ENCODE measurements at places on chromosomes 6 and 20.

DNA sequence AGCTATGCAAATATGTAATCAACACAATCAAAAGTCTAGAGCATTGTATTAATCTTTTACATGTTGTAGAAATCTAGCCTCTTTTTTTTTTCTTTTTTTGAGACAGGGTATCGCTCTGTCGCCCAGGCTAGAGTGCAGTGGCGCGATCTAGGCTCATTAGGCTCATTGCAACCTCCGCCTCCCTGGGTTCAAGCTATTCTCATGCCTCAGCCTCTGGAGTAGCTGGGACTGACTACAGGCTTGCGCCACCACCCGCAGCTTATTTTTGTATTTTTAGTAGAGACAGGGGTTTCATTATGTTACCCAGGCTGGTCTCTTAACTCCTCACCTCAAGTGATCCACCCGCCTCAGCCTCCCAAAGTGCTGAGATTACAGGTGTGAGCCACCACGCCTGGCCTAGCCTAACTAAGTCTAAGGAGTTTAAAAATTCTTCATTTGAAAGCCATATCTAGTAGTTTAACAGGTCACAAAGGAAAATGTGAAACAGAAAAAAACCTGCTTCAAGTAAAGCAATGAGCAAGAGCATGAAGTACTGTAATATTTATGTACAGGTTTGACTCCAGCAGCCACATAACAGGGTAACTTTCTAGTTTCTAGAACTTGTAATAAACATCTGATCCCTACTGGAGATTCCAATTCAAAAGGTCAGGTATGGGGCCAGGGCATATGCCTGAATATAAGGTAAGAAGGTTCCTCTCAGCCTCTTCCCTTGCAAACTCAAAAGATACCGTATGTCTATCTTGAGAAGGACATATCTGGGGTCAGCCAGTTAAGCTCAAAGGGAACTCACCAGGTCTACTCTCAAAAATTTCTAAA is 4.4 kb downstream of the CPNE1 start:
- DNase-seq = no peak

DNA sequence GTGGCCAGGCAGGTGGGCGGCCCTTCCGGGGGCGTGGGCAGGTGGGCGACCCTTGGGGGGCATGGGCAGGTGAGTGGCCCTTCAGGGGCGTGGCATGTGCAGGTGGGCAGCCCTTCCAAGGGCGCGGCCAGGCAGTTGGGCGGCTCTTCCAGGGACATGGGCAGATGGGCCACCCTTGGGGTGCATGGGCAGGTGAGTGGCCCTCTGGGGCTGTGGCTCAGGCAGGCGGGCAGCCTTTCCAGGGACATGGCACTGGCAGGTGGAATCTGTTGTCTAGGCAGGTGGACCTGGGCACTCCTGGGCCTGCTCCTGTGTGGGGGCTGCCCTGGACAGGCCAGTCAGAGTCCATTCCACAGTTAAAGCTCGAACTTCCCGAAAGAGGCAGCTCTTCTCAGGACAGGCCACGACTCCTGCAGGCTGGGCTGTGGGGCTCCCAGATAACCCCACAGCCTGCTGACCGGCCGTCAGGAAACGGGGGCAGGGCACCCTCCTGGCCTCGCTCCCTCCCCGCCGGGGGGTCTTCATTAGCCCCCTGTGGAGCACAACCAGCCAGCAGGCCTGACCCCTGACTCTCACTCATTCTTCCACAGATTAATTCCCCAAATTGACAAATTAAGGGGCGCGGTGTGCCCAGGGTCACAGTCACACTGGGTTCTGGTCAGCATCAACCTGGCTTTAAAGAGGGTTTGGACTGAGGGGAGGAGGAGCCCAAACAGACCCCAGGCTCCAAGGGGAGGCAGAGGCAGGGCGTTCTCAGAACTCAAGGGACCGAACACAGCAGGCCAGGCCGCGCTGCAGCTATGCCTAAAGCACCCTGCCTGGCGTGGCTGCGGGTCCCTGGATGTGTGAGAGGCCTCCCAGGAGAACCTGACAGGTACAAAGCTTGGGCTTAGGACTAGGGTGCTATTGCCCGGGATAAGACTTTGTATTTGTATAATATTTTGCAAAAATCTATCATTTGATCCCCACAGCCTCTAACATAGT is 130.0 kb downstream of the DLL1 start:
- no peak for DNase-seq

DNA sequence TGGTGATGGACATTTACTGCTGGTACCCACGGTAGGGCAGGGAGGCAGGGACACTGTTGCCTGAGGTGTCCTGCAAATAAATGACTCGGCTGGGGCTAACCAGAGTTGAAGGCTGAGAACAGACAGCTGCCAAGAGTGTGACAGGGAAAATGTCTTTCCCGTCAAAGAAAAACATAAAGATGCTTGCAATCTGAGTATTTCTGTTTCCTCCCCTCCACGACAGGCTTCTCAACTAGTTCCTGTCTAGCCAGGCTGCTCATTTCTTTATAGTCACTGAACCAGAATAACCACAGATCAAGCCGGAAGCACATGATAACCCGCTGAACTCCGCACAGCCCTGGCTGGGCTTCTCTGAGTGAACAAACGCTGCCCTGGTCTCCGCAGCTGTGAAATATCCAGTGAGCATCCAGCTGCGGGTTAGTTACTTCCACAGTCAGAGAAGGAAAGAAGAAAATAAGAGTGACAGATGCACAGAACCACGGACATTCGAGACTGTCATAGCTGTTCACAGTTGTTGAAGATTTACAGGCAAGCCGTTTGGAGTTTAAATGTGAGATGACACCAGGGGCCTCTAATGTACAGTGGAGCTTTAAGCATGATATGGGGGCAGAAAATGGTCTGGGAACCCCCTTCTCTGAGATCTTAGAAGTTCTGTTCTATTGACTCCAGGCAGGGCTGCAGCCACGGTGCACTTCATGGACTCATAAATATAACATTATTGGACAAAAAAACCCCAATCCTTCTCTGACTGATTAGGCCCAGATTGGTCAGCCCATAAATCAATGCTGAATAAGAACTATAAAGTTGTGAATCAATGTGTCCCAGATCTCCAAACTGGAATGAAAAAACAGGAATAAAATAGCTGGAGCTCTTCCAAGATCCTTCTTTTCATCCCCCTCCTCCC is 299.9 kb upstream of the SUPT3H start:
- no peak for DNase-seq

GRCh38 chr6:12102350-12102749 is 90.2 kb downstream of the HIVEP1 start:
- no peak for DNase-seq

- no peak for DNase-seq
These were observed 11.0 kb upstream of the KIF13A start for GRCh38 chr6:17998442-17998841.

DNA sequence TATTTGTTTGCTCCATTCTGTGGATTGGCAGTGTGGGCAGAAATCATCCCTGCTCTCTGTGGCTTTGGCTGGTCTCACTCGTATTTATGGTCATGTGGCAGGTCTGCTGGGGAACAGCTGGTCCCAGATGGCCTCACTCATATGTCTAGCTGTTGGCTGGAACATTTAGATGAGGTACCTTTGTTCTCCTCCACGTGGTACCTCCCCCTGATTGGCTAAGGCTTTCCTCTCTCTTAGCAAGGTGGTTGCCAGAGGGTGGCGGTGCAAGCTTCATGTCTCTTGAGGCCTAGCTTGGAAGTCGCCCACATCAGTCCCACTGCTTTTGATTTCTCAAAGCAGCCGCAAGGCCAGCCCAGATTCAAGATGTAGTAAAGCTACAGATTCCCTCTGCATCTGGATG is 348.5 kb upstream of the BTBD3 start:
- no peak for DNase-seq

- no peak for DNase-seq
These were observed 115.0 kb upstream of the CHD6 start for GRCh38 chr20:41733151-41733550.

GRCh38 chr20:32556312-32557184 is 28.6 kb downstream of the NOL4L start:
- DNase-seq = no peak

GRCh38 chr6:56628105-56628504 is 14.6 kb downstream of the DST start:
- no peak for DNase-seq

- DNase-seq = no peak
These were observed 87.5 kb downstream of the DACT2 start for GRCh38 chr6:168232062-168232461.

DNA sequence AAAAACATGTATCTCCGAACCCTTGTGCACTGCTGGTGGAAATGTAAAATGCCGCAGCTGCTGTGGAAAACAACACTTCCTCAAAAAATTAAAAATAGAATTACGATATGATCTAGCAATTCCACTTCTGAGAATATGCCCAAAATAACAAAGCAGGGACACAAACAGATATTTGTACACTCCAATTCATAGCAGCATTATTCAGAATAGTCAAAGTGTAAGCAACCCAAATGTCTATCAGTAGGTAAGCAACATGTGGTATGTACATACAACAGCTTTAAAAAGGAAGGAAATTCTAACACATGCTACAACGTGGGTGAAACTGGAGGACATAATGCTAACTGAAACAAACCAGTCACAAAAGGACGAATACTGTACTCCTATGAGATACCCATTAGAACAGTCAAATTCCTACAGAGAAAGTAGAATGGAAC is 5.7 kb upstream of the RAB5IF start:
- no peak for DNase-seq

DNA sequence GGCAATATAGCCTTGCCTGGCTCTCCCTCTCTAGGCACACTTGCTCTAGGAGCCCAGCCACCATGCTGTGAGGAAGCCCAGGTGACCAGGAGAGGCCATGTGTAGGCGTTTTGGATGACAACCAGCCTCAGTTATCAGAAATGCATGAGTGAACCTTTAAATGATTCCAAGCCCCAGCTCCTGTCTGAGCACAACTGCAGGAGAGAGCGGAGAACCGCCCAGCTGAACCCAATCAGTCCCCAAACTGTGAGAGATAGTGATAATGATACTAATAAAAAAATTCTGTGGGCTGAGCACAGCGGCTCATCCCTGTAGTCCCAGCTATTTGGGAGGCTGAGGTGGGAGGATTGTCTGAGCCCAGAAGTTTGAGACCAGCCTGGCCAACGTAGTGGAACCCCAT is 83.8 kb upstream of the TOX2 start:
- no peak for DNase-seq

- DNase-seq = no peak
These were observed 499 bp downstream of the TTI1 start for GRCh38 chr20:38032585-38033329.

GRCh38 chr6:150194195-150194594 is 51.4 kb downstream of the PPP1R14C start:
- DNase-seq = no peak

- DNase-seq = no peak
These were observed 224.9 kb downstream of the EPHA7 start for GRCh38 chr6:93194480-93194879.

DNA sequence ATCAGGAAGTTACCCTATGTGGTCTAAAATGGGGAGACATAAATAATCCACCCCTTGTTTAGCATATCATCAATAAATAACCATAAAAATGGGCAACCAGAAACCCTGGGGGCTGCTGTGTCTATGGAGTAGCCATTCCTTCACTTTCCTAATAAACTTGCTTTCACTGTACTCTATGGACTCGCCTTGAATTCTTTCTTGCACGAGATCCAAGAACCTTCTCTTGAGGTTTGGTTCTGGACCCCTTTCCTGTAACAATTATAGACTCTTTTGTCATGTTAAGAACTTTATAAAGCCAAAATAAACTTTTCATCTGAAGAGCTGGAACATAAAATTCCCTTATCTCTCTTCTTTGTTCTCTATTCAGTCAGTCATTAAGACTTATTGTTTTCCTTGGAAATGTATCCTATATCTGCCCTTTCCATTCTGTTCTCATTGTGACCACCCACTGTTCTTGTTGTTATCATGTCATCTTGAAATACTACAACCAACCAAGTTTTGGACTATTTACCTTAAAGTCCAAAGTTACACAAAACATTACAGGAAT is 29.3 kb upstream of the ZBTB24 start:
- DNase-seq = no peak

DNA sequence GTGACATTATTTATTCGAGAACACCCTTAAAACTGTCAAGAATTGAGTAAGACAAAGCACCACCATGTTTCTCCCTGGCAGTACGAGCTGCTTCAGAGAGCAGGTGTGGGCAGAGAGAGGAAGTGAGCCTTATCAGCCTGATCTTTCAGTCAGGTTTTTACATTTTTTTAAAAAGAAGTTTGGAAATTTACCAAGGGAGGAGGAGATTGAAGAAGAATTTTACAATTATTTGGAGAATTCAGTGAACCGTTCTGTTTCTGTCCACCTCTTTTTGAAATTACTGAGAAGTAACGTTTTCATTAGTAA is 75.5 kb downstream of the ZDHHC14 start:
- DNase-seq = no peak

DNA sequence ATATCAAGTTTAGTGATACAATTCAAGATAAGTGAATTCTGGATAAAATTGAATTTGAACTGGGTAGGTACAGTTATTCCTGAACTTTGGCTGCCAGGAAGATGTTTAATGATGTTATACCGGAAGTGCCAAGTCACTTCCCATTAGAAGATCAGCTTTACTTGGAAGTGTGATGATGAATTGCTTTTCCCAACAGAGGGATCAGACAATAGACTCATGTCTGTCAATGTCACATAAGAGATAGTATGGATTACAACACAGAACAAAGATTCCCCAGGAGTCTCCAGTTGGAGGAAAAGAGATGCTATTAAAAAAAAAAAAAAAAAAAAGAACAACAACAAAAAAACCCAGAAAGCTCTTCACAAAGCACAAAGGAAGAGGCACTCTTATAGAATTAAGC is 497.9 kb upstream of the EPHA7 start:
- DNase-seq = no peak

DNA sequence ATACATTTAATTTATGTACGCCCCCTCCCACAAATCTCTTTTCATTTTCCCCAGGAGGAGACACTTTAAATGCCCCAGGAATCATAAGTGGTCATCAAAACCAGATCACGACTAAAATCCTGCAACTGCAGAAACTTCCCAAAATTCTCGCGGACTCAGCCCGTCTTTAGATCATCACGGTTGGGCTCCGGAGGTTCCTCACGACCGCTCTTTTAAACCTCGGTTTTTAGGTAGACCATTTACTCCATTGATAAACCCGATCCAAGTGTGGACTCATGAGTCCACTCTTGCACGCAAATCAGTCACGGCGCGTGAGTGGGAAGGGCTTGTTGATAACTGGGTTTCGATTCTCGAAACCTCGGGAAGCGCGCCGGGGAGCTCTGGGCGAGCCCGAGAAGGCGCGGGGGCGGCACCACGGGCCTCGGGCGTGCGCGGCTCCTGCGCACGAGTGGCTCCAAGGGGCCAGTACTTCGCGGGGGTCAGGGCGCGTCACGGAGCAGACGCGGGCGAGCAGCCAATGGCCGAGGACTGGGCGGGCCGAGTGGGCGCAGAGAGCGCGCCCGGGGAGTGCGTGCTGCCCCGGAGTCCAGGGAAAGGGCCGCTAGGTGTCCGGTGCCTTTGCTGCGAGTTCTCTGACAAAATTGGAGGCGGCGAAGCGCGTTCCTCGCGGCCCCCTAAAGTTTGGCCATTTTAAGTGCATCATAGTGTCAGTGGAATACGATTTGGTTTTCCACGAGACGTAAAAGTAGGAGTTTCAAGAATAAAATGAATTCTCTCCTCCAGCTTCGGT is 635 bp upstream of the TENT5A start:
- no peak for DNase-seq

GRCh38 chr20:62602550-62602949 is 39.8 kb upstream of the SLCO4A1 start:
- no peak for DNase-seq

Data from NCI-H2081 treated with DMSO at 0.1 percent for 48 hours (cell line).